ENCODE measurements at places on chromosomes 16 and 17.

- peak; percentile 47 for DNase-seq
These were observed 72.2 kb downstream of the ZNF778 start for GRCh38 chr16:89289428-89290395.

DNA sequence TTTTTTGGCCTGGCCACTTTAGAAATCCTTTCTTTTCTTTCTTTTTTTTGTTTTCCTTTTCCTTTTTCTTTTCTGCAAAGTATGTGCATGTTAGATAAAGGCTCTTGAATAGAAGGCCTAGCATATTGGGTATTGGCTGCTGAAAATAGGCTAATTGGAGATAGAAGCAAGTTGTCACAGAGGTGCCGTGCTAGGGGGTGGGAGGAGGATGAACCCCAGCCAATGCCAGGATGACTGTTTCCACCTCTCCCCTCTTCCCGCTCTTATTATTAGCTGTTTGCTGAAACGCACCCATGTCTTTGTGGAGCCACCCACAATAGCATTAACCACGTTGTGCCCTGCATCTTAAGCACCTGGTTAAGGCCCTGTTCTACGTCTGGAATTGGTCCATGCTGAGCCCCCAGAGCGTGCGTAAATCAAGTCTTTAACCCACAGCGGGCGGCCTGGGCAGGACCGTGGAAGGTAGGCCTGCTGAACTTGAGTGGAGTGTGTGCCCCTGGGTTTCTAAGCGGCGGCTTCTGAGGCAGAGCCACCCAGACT lies 123.6 kb downstream of the MSI2 start:
- no peak for DNase-seq

GRCh38 chr17:71192848-71193247 lies 928.0 kb upstream of the SOX9 start:
- no peak for DNase-seq

DNA sequence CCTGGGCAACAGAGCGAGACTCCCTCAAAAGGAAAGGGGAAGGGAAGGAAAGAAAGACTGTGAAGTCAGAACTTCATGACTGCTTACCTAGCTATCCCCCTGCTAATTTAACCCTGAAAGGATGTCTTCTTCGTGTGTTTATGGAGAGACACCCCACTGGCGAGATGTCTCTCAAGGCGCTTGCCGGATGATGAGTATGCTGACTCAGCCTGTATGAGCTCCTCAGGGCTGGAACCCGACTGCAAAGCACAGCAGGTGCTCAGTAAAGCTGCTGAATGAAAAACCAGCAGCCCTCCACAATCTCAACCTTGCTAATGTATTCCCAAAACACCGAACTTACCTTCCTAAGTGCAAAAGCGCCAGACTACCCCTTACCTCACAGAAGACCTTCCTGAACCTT lies 2.3 kb downstream of the ANKFY1 start:
- no peak for DNase-seq

DNA sequence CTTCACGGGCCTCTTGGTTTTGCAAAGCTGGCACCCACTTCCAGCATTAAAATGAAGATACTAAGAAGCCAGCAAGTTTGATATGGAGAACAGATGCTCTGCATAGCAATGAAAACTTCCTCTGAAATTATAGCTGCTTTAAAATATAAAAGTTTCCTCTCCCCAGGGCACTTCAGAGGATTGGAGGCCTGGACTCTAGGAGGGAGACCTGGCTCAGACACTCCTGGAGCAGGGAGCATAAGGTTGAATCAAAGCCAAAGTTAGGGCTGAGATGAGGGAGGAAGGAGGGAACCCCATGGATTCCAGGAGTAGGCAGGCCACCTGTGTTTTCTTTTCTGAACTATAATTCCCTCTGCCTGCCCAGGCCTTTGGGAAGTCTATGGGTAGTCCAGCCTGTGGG lies 176.0 kb upstream of the RPL38 start:
- DNase-seq = no peak

- DNase-seq = no peak
These were observed 8.2 kb downstream of the IGFBP4 start for GRCh38 chr17:40451420-40451819.

DNA sequence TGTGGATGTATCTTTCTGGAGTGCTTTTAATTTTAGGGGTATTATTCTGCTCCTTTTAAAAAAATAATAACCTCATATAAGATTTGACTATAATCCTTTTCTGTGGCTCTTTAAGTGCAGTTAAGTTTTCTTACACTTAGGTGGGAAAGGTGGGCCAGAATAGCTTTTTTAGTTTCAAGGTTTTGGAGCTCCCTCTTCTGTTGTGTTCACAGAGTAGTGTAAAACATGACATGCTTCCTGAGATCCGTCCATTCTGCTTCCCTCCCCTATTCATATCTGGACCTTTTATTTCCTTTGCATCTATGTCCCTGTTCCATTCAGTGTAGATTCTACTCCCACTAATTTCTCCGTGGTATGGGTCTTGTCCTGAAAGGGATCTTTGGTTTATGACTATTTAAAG lies 12.8 kb downstream of the LRRC36 start:
- DNase-seq = no peak

GRCh38 chr17:61202564-61202963 lies 197.1 kb upstream of the TBX2 start:
- no peak for DNase-seq

- no peak for DNase-seq
These were observed 19.7 kb downstream of the CYB5B start for GRCh38 chr16:69443927-69444631.

- no peak for DNase-seq
These were observed 62.9 kb downstream of the RAI1 start for GRCh38 chr17:17744116-17744515.

DNA sequence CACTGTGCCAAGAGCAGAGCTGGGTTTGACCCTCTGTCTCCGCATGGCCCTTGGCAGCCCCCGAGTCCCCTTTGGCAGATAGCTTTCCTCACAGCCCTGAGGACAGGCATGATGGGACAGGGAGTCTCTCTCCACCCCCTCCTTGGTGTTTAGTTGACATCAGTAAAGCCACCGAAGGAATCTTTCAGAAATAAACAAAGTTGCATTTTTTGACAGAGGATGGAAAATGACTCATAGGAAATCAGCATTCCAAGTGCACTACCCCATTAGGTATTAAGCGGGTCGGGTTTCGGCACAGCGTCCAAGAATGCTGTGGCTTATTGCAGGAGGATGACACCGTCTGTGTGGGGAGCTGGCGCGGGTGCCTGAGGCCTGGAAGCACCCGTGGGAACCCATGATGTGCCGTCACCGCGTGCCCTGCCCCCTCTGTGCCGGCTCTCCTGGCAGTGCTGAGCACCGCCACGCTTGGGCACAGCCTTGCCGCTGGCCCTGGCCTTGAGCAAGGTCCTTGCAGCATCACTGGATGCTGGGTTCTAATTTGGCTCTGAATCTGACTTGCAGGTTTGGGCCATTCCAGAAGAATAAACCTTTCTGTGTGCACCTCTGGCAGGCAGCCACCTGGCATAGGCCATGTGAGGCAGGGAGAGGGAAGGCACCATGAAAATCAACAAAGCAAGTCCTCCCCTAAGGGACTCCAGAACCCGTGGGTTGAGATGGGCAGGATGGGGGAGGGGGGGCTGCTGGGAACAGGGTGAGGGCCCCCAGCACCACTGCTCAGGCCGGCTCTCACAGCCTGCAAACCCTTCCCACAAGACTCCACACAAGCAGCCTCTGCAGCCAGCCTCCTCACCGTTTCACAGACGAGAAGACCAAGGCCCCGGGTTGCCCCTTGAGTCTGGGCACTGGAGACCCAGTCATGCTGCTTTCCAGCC lies 50.5 kb upstream of the ZNF469 start:
- no peak for DNase-seq

DNA sequence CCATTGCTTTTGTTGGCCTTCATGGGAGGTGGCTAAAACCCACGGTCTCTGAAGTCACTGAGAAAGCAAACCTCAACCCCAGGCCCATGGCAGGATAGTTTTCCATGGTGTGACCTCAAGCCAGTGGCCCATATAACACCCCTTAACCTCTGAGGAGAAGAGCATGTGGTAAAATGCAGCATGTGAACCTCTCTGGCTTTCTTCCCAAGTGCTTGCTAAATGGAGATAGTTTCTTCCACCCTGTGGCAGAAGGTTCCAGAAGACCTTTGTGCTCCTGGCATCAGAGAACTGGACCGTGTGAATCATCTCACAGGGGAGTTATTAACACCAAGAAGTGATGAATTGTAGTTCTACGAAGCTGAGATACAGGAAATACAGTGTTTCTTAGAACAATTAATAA lies 47.3 kb downstream of the MYOCD start:
- DNase-seq = no peak

DNA sequence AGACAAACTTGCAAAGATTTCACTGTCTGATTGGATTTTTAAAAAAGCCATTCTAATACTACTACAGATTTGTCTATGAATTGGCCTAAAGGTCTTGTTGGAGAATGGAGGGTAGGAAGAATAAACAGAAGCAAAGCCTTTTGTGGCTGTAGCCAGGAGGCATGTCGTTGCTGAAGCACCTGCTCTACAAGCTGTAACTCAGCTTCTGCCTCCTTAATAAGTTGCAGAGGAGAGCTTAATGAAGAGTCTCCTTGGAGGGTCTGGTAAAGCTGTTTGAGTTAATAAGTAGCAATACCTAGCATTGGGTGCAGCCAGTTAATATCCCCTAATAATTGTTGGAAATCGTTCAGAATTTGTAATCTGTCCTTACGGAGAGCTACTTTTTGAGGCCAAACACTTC lies 10.0 kb upstream of the ZNF689 start:
- no peak for DNase-seq

- DNase-seq = no peak
These were observed 101.3 kb downstream of the NOG start for GRCh38 chr17:56694825-56695224.

GRCh38 chr17:45869676-45870341 lies 24.5 kb upstream of the MAPT start:
- DNase-seq = no peak

- DNase-seq = no peak
These were observed 409.6 kb upstream of the MAF start for GRCh38 chr16:80009971-80010659.

- DNase-seq = peak; percentile 47
These were observed 27.8 kb downstream of the GNPTG start for GRCh38 chr16:1379304-1380076.

GRCh38 chr17:36460265-36460937 lies 26.1 kb upstream of the ZNHIT3 start:
- no peak for DNase-seq

DNA sequence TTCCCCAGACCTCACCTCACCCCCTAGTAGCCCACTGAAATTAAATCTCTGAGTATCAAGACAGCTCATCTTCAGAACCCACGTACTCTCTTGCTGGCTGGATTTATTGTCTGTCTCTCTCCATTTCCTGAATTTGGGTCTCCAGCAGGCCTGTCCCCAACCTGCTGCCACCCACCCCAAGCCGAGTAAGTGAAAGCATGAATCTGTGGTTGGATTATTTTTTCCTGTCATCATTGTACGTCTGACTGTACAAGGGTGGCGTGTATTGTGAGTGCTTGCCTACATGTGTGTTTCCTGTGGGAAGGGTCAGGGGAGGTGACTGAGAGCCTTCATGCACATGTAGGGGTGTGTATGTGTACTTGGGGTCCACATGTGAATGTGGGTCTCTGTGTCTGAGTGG lies 5.4 kb downstream of the TNP2 start:
- DNase-seq = no peak

- DNase-seq = no peak
These were observed 22.9 kb downstream of the PRR11 start for GRCh38 chr17:59178266-59178985.

- no peak for DNase-seq
These were observed 72.0 kb upstream of the MARCHF10 start for GRCh38 chr17:62880120-62880519.

GRCh38 chr16:27270349-27270748 lies 1.8 kb upstream of the NSMCE1 start:
- DNase-seq = no peak

DNA sequence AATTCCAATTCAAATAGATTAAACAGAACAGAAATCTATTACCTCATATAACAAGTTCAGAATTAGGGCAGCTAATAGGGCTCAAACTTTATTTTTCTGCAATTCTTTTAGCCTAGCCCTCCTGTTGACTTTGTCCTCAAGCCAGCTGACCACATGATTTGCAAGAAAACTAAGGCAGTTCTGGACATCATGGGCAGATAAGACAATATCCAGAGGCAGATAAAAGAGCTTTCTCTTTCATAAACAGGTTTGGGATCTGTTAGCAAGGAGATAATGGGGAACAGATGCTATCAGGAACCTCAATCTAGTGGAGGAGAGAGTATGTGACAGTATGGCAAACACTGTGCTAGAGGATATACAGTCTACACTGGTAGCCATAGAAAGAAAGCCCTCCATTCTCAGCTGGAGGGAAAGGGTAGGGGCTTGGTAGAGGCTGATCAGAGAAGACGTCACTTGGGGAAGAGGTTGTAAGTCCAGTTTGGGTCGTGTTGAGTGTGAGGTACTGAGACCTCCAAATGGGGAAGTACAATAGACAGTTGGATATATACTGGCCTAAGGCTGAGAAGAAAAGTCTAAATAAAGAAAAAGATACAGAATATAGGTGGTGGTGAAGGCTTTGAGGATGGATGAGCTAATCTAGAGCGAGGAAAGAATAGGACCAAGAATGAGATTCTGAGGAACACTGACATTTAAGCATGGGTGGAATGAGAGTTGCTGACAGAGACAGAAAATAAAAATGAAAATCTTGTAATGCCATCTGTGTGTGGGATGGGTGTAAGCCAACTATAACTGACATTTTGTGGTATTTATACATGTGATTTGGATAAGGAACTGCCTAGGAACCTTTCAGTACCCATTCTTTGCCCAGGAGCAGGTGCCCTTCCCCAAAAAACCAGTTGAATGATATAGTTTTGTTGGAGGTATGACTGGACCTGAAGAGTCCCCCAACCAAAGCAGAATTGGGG lies 67.4 kb downstream of the CYB561 start:
- no peak for DNase-seq

DNA sequence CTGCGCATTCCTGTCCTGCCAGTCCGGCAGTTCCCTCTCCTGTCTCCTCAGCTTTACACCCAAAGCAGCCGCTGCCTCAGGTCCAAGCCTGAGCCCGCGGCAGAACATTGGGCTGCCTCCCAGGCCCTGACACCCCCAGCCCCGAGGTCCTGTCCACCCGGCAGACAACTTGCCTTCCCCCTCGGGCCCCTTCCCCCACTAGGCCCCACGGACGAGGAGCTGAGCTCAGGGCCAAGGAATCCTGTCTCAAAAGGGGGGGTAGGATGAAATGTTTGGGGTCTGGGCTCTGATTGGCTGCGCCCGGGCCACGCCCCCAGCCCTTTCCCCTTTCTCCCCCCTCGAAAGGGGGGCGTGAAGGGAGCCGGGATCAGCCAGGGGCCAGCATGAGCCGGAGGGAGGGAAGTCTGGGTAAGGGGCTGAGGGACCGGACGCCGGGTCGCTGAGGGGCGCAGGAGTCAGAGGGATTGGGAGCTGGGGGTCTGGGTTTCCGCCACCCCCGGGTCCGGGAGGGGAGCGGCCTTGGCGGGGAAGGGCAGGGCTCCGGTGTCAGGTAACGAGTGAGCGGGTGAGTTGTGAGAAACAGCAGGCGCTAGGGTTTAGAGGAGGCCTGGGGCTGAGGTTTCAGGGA lies at the start of gene CTF1:
Gene CTF1 (plus strand): TSS at position 354 of the 628 bp plus-strand sequence. CDS start 30 bp downstream, at position 384.
- no peak for DNase-seq

DNA sequence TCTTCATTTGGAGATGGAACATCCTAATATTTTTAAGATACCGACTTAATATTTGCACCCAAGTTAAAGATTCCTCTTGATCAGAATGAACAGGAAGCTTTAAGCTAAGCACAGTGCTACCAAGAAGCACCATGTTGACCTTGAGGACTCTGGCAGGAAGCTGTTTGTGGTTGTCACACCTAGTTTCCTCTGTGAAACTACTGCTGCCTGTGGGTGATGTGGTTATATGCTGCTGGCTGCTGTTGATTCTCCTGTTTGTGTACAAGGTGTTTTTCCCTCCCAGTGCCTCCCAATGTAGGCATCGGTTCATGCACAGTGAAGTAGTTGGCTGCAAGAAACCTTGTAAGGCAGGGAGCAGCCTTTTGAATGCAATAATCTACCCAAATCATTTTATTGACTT lies 23.4 kb downstream of the RBL2 start:
- peak; percentile 3 for DNase-seq

Data from stimulated activated CD4-positive, alpha-beta T cell treated with anti-CD3 and anti-CD28 coated beads, Interleukin-15, amount 100 ng/mL, for 1 hour (primary cell).